ENCODE measurements at places on chromosomes 5 and 9.

DNA sequence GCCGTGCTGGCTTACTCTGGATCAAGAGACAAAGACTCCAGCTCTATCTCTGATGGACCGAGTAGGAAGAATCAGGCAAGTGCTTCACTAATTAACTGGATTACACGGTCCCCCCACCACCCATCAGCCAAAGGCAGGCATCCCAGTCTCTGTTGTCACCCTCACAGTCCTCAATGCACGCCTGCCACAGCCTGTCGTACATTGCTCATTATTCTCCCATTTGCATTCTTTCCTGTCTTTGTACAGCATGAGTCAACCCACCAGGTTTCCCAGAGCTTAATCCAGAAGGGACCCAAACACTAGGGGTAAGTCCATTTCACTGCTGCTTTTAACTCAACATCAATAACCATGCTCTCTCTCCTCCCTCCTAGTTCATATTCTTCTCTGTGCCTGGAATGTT lies 44.4 kb downstream of the PCA3 start:
- DNase-seq, result no peak

GRCh38 chr5:77143998-77144836 lies 57.1 kb upstream of the ZBED3 start:
- no peak for DNase-seq

DNA sequence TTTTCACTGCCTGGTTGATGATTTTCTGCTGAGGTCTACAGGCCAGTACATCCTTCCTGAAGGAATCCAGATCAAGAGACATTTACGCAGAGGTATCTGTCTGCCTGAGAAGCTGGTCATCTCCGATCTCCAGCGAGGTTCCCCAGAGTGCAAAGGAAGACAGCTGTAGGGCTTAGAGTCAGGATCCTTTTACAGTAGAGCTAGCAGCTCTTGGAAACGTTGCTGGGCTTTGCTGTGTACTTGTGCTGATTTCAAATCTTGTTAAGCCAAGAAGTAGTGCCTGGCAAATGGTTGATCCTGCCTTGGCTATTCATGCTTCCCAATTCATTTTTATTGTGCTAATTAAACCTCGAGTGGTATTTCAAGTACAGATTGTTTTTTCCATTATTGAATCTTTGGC lies 48.9 kb downstream of the NTRK2 start:
- no peak for DNase-seq

GRCh38 chr5:38715696-38716095 lies 130.1 kb upstream of the OSMR start:
- no peak for DNase-seq

- DNase-seq, result no peak
Observed at GRCh38 chr9:81656004-81656403, 33.3 kb downstream of the TLE1 start.

DNA sequence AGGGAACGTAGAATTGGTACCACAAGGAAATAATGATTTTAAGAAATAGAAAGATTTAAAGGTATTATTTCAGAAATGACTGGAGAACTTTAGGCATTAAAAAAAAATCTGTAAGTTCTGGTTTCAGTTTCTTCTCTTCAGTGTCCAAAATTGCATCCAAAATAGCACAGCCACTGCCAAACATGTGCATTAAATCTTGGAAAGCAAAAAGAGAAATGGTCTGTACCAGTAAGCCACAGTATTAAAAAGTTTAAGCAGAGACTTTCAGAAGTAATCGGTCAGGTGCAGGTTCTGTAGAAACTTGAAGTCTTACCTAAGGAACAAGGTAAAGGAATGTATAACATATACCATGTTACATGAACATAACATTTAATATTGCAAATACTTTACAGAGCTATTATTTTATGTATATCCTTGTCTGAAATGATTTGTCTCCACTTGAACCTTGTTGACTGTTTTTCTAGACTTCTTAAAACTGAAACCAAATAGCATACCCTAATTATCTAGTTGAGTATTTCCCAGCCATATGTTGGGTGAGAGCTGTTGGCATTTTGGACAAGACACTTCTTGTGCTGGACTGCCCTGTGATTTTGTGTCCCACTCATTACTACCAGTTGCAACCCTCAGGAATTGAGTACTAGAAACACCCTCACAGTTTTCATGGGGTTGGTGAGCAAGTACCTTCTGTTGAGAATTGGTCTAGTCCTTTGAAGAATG lies 32.1 kb downstream of the NIPBL start:
- DNase-seq, result no peak

GRCh38 chr5:76490960-76491359 lies 87.9 kb downstream of the IQGAP2 start:
- DNase-seq, result no peak

DNA sequence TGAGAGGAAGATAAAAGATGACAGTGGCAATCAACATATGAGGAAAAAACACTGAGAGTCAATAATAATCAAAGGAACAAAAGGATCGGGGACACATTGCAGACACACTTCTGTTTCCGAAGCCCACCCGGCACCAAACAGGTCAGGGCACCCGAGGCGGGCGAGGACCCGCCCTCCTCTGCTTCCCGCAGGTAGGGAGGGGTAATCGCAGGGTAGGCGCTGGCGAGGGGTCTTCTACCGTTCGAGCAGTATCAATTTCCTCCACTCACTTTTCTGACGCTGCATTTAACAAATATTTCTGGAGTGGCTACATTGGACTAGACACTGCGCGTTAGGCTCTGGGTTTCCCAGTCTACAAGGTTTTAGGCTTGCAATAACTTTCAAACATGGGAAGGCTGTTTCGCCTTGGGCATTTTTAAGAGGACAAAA lies 1.3 kb downstream of the TXN start:
- DNase-seq, result no peak

DNA sequence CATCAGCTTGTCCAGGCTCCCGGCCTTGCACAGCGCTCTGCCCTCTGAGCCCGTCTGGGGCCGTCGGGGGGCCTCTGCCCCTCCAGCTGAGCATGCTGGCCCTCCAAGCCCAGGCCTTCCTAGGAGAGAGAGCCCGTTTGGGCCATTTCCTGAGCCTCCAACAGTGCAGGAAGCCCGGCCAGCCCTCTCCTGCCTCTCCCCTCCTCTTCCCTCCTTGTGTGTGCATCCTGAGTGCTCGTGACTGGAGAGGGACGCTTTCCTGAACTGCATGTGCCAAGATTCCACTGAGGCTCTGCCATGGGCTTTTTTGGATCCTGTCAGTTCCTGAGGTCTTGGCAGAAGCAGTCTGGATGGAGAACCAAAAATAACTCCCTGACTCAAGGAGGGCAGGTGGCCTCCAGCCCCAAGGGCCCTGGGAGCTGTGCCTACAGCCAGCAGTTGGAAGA lies 15.6 kb downstream of the OLFM1 start:
- no peak for DNase-seq

All from NCI-H510A (cell line).